Ascending aorta (tissue), 2 donors: ENCODE measurements at places on chromosomes 3 and 15. TPM values are rescaled to one million over a fixed set of nuclear protein-coding genes. Genes with fewer than 3 reads are reported as not detected.

RARRES1 gene
- total RNA-seq: 520 TPM

DNA sequence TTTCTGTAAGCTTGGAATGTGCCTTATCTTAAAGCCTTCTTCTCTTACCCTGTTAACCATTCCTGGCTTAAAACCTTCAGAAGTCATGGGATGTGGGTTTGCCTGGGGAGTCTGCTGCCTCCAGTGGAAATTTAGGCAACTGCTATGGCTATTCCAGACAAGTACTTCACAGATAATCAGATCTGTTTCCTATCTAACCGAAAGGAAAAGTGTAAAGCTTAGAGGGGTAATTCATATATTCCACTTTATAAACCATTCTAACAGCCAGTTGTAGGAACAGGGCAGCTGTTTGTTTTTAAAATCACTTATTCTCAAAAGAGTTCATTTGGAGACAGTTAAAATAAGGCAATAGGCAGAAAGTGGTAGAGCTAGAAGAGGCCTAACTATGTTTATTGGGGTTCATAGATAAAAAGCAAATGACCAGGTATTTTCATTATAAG is 219.9 kb downstream of the TCF12 start:
- no peaks in the 10 kb centered on the region for H3K36me3 ChIP-seq
- no peak overlapping the region for H3K4me3 ChIP-seq
- no peaks in the 10 kb centered on the region for H3K27me3 ChIP-seq
- H3K27ac ChIP-seq: no peak overlapping the region

- no peaks in the 10 kb centered on the region for H3K4me1 ChIP-seq
- no peak overlapping the region for H3K4me3 ChIP-seq
- no peak for DNase-seq
- no peak overlapping the region for H3K27ac ChIP-seq
These were observed 4.8 kb downstream of the PPP1R14D start for GRCh38 chr15:40823572-40824343.

DNA sequence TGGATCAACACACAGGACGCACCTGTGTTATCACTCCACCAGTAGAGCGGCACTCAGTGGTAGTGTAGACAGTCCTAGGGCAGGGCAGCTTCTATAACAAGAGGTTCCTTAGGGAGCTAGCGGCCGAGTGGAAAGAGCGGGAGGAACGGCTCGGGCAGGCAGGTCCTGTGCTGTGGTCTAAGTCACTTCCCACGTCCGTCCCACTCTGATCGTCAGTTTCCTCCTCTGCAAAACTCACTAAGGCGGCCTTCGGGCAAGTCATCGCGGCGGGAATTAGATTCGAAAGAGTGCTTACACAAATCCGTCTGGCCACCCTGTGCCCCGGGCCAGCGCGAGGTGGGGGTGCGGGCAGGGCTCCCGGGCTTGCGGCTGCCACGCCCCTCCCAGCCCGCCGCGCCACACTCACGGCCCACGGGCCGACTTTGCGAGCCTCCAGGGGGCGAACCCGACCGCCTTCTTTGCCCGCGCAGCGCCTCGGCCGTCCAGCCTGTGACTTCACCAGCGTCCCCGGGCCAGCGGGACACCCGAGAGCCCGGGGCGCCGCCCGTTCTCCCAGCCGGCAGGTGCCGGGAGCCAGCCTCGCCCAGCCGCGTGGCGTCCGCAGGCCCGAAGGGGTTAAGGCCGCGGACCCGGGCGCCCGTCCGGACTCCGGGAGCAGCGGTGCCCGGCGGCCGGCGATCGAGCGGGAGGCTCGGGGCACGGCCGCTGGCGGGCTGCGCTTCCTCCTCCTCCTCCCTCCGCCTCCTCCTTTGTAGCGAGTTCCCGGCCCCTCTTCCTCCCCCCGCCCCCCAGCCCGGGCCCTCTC is 416 bp upstream of the CORO2B start:
- H3K4me3 ChIP-seq: peak overlapping the region; percentile 60
- no peaks in the 10 kb centered on the region for H3K36me3 ChIP-seq
- H3K27me3 ChIP-seq: no peaks in the 10 kb centered on the region
- peaks cover 3% of the 10 kb centered on the region for H3K4me1 ChIP-seq
